Stimulated activated CD4-positive, alpha-beta T cell treated with anti-CD3 and anti-CD28 coated beads, Interleukin-12 subunit alpha, Interleukin-12 subunit beta, amount 100 ng/mL, for 24 hours (primary cell): ENCODE measurements at places on chromosomes 7 and 10.

GRCh38 chr7:102119213-102119651 is 167.4 kb upstream of the SH2B2 start:
- no peak for DNase-seq

DNA sequence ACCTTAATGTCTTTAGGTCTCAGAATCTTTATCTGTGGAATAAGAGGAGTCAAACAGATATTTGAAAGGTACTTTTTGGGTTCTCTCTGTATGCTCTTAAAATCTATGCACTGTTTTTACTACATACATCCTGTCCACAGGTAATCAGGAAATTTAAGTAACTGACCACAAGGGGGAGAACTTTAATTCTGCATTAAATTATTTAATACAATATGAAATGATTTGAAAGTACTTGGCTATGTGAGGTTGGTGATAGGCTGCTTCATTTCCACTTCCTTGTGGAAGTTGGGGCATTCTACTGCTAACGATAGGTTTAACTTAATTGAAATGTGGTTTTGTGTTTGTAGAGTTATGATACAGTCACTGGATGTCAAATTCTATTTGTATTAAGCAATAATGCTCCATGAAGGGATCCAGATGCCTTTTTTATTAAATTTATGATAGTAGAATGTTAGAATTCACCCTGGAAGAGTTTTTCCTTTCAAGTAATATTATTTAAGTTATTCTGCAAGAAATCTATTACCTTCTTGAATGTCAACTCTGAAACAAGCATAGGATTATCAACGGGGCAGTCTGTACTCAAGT is 6.0 kb downstream of the TEX47 start:
- DNase-seq, result no peak

- no peak for DNase-seq
Measured at GRCh38 chr10:128475686-128476367, 349.6 kb upstream of the MKI67 start.

- DNase-seq, result no peak
Measured at GRCh38 chr10:1613511-1613910, 123.8 kb downstream of the ADARB2 start.

DNA sequence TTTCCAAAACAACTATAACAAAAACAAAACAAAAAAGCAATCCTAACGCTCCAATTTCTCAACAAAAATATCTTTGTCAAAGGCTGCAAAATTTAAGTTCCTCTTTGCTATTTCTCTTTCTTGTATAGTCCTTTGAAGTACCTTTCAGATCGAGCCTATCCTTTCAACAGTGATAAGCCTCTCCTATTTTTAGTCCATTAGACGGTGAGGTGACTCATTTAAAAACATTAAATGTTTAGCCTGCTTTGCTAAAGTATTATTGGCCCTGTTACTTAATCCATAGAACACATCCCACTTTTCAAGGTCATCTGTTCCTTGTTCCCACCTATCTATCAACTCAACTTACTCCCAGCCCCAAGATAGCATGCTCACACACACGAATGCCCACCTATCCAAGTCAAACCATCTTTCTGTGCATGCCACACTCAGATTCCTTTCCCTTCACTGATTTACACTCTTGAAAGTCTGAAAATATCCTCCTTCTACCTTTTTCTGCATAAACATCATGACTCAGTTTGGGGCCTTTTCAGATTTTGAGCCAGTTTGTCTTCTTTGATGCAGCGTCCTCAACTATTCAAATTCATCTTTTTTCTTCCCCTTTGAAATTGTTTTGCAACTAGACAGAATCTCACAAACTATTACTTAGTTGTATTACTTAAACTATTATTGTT is 224.9 kb upstream of the TMEM229A start:
- DNase-seq, result no peak

- DNase-seq, result no peak
Measured at GRCh38 chr10:74117738-74118137, 32.9 kb downstream of the AP3M1 start.

DNA sequence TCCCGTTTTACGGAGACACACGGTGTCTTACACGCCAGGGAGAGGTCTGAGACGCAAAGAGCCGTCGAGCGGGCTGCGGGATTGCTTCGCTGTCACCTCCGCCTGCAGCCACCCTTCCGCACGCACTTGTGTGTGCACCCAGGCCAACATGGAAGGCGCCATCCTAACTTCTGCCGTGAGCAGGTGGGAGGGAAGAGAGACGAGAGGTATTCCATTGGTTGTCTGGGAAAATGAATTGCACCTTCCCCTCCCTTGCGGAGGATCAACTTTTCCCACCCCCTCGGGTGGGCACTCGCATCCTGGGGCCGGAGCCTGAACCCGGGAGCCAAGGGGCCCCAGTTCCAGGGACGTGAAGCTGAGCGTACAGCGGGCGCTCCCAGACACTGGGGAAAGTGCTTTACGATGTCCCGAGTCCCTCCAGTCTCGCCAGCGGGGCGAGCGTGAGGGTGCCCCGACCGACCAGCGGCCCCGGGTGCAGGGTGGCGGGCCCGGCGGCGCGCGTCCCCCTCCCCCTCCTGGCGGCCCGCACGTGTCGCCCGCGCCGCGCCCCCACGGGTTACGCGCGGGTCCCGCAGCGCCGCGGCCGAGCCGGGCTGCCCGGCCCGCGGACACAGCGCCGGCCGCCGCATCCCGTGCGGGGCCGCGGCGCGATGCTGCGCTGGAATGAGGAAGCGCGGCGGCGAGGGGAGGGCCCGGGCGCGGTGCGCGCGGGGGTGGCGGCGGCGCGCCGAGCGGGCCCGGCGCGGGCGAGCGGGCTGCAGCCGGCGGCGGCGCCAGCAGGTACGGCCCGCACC is 984 bp upstream of the IKZF1 start:
- DNase-seq, result no peak

GRCh38 chr7:35787925-35788324 is 12.9 kb upstream of the SEPTIN7 start:
- DNase-seq, result no peak

DNA sequence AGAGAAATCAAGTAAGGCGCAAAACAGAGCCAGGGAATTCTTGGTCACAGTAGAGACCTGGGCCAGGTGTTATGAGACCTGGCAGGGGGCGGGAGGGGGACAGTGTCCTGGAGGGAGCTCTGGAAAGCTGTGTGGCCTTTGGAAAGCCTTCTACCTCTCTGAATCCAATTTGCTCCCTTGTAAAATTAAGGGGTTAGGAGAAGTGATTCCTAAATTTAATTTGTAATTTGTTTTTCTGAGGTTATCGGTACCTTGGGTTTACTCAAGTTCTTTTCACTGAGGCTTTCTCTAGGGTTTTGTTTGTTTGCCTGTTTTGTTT is 920.8 kb downstream of the TYW1 start:
- no peak for DNase-seq

DNA sequence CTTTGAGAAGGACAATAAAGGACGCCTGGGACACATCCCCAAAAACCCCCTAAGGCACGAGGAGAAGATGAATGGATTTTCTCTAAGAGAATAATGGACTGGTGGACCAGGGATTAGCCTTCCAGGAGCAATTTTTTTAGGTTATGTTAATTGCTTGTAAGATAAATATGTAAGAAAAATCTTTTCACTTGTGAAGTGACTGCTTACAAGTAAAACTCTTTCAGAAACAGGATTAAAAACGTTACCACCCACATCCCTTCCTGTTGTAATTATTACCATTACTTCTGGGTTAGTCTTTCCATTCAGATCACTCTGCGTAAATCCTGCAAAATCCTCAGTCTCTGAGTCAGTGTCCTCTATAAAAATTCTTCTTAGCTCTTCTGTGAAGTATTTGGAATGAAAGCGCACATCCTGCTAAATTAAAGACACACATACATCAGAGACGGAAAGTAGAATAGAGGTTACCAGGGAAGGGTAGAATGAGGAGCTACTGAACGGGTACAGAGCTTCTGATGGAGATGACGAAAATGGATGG is 34.3 kb downstream of the CDCA7L start:
- DNase-seq, result no peak

GRCh38 chr7:96235281-96235680 is 86.6 kb downstream of the SLC25A13 start:
- DNase-seq, result no peak

- no peak for DNase-seq
Measured at GRCh38 chr7:34501156-34501555, 156.9 kb upstream of the NPSR1 start.

DNA sequence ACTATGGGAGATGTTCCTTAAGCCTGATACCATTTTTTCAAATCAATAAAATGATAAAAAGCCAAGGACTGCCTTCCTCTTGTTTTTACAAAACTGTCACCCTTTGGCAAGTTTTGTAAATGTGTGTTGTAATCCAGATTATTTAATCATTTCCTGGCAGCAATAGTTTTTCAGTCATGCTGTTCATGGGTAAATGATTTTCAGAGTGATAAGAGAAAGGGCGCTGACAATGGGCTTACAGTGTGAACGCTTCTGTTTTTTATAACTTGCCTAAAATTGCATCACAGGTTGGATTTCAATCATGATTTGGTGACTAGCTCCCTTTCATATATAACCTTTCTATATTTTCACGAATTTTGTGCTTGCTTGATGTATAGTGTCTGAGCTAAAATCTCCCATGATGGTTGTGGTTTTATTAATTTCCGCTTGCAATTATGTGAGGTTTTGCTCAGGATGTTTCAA is 19.0 kb upstream of the DMBT1 start:
- no peak for DNase-seq

DNA sequence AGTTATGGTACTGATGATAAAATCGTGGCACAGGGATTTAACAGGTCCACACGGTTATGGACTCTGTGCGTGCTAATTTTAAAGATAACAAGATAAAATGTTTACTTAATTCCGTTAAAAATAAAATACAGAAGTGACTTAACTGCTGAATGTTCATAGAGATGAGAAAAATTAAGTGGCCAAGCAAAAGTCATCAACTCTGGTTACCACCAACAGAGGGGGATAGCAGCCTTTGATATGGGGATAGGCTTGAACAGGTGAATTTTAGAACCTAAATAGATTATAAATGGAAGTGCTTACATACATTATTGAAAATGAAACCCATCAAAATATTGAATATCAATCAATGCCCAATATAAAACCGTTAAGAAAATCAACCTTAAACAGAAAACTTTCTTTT is 245.0 kb downstream of the WDR37 start:
- DNase-seq, result no peak

- DNase-seq, result peak; percentile 48
Measured at GRCh38 chr10:103765981-103766380, 89.4 kb downstream of the SH3PXD2A start.
